ENCODE measurements at places on chromosomes 3 and 15.

- no peak for DNase-seq
Observed at GRCh38 chr3:143166376-143166775, 46.8 kb downstream of the CHST2 start.

GRCh38 chr3:187264911-187265310 lies 26.6 kb downstream of the MASP1 start:
- no peak for DNase-seq

DNA sequence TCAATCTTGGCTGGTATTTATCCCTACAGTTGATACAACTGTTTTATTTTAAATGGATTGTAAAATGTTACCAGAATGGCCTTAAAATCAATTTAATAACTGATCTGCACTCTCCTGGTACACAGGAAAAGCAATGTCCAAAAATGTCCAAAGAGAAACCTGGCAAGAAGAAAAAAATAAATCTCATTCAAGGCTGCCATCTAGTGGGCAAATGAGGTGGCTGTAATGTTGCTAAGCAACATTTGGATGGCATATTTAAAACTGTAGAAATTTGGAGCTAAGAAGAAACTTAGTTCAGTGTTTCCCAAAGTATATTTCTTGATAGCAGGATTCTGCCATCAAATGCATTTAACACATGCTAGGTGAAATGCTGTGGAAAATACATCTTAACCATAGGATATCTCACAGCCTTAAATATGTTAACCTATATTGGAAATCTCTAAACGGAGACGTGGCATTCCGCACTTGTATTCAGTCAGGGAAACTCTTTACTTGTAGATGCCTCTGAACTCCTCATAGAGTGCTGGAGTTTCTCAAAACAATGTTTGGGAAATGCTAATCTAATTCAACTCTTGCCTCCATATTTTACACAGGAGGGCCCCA lies 216.8 kb downstream of the ERC2 start:
- DNase-seq: peak; percentile 43

- DNase-seq: no peak
Observed at GRCh38 chr3:40713306-40713705, 188.5 kb downstream of the ZNF621 start.

- DNase-seq: no peak
Observed at GRCh38 chr15:49343546-49343945, 79.5 kb upstream of the FGF7 start.

DNA sequence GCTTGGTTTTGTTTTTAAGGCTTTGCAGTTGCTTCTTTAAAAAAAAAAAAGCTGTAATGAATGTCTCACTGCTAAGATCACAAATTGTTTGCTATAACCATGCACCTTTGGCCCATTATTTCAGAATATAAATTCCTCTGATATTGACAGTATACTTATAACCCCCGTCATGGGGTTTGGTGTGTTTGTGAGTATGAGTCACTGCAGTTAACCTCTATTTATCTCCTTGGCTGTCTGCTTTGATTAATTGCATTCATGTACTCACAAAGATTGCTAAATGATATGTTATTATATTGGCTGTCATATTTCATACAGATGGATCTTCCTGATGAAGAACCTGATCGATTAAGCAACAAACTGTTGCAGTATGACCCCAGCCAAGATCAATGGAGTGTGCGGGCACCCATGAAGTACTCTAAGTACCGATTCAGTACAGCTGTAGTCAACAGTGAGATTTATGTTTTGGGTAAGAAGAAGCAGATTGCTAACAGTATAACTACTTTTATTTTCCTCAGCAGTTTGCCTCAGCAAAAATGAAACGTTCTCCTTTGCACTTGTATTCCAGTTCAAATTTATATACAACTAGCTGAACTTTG lies 14.9 kb downstream of the KBTBD12 start:
- DNase-seq: no peak

DNA sequence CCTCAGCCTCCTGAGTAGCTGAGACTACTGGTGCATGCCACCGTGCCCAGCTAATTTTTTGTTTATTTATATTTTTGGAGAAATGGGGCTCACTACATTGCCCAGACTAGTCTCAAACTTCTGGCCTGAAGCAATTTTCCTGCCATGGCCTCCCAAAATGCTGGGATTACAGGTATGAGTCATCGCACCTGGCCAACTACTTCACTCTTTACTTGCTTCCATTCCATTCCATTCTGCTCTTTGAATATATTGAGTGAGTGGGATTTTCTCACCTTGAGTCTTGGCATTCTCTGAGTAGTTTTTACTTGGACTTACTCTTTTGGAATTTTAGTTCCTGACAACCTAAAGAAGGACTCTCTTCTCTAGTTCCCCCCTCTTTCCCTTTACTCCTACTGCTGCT lies 93.8 kb upstream of the UNC13C start:
- DNase-seq: no peak

DNA sequence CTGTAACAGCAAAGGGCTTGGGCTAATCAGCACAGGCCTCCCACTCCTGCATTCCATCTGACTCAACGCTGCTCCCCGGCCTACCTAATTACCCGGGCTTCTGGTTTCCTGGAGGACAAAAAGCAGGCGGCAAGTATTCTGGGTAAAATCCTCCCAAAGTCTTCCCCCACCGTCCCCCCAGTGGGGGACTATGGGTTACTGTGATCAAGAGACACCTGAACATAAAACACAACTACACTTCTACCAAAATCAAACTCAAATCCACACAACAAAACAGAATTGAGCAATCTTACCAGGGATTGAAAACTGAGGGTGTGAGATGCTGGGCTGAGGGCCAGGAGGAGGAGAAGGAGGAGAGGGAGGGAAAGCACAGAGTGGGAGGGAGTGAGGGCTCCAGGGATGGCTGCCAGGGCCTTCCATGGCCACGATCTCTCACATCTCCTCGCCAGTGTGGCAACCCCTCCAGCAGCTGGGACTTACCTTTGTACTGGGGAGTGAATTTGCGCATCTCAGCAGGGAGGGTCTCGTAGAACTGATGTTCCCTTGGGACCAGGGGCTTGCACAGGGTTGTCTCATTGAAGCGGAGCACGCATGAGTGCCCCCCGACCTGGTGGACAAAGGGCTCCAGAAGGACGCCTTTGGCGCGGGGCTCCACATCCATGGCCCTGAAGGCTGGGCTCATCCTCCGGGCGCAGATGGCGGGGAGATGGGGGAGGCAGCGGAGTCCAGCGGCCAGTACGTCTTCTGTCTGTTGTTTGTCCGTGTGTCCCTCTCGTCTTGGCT lies 9.1 kb upstream of the NCKIPSD start:
- DNase-seq: peak; percentile 79

GRCh38 chr3:189646853-189647542 lies 15.8 kb downstream of the TP63 start:
- DNase-seq: no peak

DNA sequence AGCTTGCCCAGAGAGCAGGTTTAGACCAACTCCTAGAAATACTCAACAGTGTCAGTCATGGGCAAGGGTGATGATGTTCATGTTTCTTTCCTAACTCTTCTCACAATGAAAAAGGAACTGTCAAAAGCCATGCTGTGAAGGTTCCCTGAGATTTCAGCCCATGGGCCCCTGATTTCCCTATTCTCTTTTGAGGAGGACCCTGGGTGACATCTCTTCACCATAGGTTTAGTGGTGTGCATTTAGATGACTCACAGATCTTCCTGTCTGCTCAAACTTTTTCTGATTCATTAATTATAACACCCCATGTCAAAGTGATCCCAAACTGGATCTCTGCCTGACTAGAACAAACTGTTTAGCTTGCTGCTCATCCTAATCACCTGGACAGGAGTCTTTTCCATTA lies 108.0 kb downstream of the BBX start:
- no peak for DNase-seq

GRCh38 chr15:49507261-49507660 lies 84.2 kb downstream of the FGF7 start:
- DNase-seq: no peak

DNA sequence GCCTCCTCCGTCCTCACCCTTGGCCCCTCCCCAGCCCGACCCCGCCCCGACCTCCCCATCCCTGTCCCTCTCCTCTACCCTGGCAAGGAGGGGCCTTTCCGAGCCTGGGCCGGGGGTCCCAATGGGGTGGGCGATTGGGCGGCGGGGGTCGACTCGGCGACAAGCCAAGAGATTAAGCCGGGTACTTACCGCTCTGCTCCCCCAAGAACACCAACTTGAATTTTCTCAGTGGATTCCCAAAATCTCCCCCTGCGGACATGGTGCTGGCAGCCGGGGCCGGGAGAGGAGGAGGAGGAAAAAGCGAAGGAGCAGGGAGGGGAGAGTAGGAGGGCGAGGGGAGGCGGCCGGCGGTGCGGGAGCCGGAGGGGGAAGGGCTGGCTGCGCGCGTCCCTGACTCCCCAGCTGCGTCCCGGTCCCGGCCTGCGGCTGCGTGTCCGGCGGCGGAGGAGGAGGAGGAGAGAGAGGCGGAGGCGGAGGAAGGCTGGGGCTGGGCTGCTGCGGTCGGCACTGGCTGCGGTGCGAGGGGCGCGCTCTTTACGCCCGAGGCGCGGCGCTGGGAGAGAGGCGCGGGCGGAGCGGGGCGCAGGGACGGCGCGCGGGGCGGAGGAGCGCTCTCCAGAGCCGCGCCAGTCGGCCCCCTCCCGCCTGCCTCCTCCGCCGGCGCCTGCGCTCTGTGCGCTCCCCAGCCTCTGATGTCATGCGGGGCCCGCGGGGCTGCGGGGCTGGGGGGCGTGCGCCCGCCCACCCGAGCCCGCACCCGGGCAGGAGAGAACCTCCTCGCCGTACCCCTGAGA lies at the start of gene RAB6B:
Gene RAB6B, minus strand, starts transcription at position 675 of the 794 bp plus-strand sequence. Its CDS starts 416 bp downstream, at position 259.
- no peak for DNase-seq
